ENCODE measurements at places on chromosomes 13 and 19.

DNA sequence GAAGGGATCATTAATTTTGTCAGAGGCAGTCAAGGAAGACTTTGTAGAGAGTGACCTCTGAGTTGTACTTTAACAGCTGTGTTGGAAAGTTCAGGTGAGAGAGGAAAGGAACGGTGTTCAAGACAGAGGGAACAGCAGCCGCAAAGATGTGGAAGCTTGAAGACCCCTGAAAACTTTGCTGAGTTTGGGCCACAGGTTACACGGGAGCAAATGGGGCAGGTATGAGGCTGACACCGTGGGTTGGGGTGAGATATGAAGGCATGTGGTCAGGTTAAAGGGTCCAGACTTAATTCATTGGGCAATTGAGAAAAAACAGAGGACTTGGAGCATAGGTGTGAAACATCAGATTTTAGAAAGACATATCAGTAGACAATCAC lies 72.0 kb upstream of the SERP2 start:
- peak; percentile 46 for DNase-seq

DNA sequence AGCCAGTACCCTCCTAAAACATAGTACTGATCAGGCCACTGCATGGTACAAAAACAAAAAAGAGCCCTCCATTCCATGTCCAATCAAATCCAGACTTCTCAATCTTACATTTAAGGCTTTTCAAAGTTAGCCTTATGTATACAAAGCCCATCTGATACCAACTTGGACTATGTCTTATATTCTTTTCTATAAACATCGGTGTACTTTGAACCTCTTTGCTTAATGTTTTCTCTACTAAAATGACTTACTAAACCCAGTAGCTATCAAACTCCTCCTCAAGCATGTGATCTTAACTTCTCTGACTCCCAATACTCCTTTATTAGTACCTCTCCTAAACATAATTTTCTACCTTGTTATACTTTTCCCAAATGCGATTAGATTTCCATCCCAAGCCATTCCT lies 14.8 kb downstream of the TSC22D1 start:
- DNase-seq = no peak

DNA sequence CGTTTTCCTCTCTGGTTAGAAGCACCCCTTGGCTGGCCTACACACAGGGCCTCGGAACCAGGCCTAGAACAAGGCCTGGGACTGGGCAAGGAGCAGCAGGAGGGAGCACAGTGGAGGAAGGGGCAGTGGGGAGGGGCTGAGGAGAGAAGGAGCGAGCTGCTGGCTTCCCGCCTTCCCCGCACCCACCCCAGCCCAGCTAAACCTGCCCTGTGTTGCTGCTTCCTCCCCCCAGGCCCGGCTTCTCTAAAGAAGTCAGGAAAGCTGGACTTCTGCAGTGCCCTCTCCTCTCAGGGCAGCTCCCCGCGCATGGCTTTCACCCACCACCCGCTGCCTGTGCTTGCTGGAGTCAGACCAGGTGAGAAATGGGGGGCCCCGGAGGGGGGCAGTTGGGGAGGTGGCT lies 24.3 kb downstream of the LYL1 start:
- DNase-seq = no peak

DNA sequence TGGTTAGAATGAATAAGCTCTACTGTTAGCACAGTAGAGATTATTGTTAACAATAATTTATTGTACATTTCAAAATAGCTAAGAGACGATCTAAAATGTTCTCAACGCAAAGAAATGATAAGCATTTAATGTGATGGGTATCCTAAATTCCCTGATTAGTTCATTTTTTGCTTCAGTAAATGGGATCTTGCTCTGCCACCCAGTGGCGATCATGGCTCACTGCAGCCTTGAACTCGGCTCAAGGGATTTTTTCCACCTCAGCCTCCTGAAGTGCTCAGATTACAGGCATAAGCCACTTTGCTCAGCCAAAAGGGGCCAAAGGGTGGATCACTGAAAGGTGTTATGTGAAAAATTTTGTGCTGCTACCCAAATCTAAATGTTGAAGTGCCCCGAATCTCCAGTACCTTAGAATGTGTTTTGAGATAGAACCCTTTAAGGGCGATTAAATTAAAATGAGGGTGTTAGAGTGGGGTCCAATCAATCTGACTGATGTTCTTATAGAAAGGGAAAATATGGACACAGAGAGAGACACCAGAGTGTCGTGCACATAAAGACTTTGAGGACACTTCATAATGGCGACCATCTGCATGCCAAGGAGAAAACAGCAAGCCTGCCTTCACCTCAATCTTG lies 31.5 kb upstream of the ZNF766 start:
- no peak for DNase-seq

DNA sequence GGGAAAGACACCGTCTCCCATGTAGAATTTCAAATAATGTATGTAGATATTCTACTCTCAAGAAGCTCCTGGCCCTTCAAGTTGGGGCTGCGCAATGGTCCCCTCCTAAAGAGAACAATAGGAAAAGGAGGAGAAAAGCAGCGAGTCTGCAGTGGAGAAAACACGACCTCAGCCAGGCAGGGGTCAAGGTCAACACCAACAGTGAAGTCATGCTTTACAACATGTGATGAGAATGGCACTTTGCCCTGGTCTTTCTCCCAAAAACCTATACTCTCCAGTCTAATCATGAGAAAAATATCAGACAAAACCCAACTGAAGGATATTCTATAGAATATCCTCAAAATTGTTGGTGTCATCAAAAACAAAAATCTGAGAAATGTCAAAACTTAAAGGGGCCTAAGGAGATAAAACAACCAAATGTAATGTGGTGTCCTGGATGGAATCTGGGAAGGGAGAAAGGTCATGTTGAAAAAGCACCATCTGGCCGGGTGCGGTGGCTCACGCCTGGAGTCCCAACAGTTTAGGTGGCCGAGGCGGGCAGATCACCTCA lies 101.0 kb downstream of the SPACA7 start:
- DNase-seq = no peak

Data from vagina (tissue), 2 donors.